ENCODE measurements at places on chromosomes 2 and 18.

GRCh38 chr18:62045316-62045715, 141.5 kb downstream of the PIGN start:
- no peak for DNase-seq

DNA sequence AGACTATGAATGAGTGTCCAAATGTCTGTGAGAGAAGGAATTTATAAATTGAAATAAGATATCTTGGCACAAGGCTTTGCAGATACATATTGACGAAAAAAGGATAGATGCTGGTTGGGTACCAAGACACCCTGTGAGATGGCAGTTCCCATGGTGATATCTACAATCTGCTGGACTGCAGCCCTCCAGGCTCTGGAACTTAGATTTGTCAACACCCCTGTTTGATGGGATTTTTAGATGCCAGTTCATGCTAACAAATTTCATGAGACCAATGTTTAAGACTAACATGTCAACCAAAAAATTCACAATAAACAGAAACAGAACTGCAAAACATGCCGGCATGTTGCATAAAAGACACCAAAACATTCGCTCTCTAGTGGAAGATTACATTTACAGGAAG, 400.3 kb upstream of the CNTNAP5 start:
- no peak for DNase-seq

- DNase-seq = no peak
Observed at GRCh38 chr18:10424585-10425307, 29.7 kb upstream of the APCDD1 start.

GRCh38 chr2:119546447-119546767, 2.2 kb downstream of the CFAP221 start:
- DNase-seq = no peak

- DNase-seq = no peak
Observed at GRCh38 chr18:51727780-51728179, 530.3 kb upstream of the MEX3C start.

DNA sequence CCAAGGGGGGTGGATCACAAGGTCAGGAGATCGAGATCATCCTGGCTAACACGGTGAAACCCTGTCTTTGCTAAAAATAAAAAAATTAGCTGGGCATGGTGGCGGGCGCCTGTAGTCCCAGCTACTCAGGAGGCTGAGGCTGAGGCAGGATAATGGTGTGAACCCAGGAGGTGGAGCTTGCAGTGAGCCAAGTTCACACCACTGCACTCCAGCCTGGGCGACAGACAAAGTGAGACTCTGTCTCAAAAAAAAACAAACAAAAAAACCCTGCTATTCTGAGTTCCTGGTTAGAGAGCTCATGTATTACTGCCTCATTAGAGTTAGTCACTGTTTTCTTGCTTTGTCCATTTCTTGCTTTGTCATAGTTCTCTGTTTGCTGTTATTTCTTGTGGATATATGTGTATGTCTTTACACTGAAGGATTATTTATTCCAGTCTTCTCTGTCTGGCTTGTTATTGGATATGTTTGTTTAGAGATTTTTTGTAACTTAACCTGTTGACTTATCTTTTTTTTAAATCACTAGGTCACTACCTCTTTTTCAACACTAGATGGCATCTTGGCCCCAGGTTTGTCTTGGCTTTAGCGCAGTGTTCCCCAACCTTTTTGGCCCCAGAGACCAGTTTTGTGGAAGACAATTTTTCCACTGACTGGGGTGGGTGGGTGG, 17.0 kb downstream of the TTLL4 start:
- no peak for DNase-seq

- no peak for DNase-seq
Observed at GRCh38 chr18:34639687-34640086, 70.4 kb upstream of the DTNA start.

DNA sequence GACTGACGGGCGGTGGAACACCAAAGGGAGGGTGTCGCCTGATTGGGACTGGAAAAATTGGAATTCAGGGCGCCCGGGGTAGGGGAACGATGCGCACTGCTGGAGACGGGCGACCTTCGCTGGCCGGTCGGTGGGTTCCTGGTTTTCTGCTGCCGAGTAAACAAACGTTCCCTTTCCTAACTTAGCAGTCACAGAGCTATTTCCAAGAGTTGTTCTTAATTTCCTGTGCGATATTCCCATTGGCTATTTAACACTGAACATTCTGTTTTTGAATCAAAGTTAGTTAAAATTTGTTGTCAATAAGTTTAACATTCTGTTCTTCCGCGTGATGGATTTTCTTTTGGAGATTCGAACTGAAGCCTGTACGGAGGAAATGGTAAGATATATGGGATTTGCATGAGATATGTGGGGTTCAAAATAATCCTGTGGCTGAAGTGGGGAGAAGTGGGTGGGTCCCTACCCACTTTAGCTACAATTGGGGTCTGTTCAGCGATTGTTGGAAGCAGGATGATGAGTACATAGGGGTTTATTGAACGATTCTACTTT, 862 bp downstream of the C18orf54 start:
- no peak for DNase-seq

GRCh38 chr2:15170070-15170775, 390.9 kb downstream of the NBAS start:
- no peak for DNase-seq

DNA sequence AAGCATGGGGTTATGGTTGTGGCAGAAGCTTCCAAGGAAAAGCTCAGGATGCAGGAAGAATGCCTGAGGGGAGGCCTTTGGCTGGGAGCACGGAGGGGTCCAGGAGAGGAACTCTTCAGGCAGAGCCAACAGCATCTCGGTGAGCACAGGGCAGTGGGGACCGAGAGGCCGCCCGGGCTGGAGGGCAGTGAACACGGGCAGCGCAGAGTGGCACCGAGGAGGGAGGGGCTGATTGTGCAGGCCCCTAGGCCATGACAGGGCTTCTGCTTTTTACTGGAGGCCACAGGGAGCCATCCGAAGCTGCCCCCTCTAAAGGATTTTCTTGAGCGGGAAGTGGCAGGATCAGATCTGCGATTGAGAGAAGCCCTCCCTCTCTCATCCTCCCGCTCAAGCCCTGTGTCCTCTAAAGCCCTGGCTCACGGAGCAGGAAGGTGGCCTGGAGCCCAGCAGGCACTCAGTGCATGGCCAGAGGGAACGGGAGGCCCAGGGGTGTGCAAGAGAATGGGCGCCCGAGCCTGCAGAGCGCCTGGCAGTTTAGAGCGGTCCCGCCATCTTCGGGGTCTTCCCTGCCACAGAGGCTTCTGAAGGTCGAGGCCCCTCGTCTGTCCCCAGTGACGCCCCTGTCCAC, 110.0 kb upstream of the STON1 start:
- no peak for DNase-seq

GRCh38 chr2:45684756-45685155, 33.3 kb downstream of the PRKCE start:
- no peak for DNase-seq

- DNase-seq = no peak
Observed at GRCh38 chr2:28643911-28644334, 107.7 kb upstream of the PPP1CB start.

DNA sequence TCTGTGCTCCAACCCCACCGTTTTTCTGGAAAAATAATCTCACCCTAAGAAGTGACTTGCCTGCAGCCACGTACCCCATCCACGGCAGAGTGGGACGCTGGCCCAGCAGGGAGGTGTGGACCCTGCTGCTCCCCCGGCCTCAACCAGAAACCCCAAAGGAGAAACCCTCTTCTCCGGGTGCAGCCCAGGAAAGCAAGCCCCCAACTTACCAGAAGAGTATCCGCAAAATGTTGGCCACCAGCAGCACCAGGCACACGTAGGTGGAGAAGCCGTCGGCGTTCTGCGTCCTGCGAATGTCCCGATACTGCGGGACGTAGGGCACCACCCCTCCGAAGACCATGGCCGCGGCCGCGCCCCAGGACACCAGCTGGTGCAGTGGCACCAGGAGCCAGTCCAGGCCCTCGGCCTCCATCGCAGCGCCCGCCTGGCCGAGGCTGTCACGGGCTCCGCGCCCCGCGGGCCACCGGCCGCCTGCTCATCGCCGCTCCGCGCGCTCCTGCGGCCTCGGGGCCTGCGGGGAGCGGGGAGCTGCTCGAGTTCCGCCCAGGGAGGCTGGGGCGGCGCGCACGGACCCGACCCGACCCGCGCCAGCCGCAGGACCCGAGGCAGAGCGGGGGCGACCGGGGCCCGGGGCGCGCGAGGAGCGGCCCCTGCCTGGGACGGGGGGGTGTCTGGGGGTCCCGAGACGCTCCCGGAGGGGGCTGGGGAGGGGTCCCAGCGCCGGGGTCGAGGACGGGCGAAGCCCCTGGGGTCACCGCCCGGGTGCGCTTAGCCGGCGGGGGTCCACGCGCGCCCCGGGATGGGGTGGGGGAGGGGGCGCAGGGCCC, 725 bp downstream of the SLC66A2 start:
- DNase-seq = peak; percentile 67

DNA sequence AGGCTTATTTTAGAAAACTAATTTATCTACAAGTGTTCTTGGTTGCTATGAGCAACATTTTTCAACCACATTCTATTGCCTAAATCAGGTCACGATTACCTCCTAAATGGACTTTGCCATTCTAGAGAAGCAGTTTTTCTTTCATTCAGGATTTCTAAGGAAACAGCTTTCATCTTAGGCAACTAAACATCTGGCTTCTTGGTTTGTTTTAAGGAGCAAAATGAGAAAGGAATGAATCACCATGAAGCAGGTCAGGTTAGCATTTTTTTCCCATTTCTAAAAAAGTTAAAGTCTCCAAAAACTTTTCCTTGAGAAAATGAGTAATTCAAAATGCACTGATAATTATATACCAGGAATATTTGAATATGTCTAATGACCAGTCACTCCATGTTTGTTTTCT, 114.8 kb downstream of the GAREM1 start:
- no peak for DNase-seq

GRCh38 chr2:44778671-44779476, 162.6 kb upstream of the SIX3 start:
- no peak for DNase-seq

DNA sequence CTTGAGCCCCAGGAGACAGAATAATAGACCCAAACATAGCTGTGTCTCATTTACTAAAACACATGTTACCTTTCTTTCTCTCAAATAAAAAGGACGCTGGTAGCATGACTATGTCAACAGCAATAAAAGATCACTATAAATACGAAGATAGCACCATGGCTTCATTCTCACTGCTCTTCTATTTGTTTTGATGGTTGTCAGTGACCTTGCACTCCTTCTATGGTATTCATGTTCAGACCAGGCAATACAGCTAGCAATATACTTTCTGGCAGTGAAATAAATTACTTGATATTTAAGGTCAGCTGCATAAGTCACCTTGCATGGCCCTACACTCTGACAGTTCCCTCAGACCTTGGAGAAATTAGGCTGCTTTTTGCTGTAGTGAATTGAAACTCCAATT, 263.2 kb upstream of the CDH7 start:
- DNase-seq = no peak

DNA sequence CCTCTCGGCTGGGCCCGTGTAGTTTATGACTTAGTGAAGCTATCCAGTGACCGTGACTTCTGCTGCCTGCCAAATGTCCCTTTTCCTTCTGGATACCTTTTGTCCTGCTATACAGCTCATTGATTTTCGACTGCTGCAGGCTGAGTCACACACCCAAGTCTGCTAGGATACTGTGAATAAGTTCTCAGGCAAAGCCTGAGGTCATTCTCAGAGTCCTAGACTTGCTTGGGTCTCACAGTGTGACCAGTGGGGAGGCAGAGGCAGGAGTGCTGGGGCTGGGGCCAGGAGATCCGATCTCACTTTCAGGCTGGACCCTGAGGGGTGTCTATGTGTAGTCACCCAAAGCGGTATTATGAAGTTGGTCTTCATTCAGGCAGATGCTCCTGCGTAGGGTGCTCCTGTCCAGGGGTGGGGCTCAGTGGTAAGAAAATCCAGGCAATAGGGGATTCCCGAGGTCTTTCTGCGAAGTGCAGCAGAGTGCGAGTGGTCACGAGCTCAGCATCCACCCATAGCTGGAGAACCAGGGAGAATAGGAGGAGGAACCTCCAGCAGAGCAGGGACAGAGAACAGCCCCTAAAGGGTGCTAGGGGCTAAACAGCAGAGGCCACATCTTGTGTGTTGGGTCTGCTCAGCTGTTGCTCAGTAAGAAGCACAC, 268.6 kb upstream of the NCKAP5 start:
- no peak for DNase-seq

DNA sequence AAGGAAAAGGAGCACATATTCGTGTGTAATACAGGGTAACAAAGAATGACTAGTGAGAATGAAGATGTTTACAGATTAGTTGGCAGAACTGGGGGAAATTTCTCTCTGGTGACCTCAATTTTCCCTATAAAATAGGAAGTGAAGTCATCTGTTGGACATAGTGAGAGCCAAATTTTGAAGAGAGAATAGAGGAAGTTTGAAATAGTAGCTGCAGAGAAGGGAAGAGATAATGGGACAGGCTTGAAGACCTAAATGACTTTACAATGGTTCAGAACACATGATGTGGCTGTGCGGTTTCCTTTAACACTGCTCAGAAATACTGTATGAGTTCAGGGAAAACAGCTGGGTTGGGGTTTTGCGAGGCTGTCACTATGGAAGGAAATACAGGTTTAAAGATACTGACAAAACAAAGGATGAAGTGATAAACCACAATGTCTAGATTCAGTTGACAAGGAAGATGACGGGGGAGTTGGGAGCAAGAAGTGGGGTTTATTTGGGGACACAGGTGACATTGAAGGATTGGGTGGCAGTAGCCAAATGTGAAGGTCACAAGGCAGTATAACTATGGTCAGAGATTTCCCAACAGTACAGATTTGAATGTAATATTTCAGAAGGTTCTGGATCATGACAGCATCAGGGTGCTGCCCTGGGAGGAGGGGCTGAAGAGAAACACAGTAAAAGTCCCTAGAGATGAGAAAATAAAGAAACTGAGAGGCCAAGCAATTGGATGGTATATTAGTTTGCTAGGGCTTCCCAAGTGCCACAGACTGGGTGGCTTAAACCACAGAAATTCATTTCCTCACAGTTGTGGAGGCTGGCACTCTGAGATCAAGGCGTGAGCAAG, 82.6 kb upstream of the TANK start:
- peak; percentile 80 for DNase-seq

GRCh38 chr2:218569661-218570500, 1.2 kb downstream of the CNOT9 start:
- peak; percentile 69 for DNase-seq

DNA sequence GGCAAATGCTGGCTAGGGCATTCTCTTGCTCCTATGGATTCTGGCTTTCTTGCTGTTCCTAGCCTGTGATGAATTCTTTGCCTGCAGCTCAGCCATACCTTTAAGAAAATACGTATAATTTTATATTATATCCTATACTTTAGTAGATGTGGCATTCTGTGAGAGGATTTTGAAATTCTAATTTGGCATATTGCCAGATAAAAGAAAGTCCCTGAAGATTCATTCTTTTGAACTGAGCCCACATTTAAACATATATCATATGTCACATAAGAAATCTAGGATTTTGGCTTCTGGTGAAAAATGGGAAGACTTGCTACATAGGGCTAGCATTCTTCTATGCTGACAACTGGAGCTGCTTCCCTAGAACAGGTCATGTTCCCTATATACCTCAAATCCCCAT, 91.4 kb upstream of the LYPD1 start:
- DNase-seq = no peak

- no peak for DNase-seq
Observed at GRCh38 chr2:191800874-191801273, 46.0 kb downstream of the CAVIN2 start.

GRCh38 chr2:206642075-206643025, at the start of gene FAM237A:
Gene FAM237A, plus strand, starts transcription at chr2:206642487. Its CDS starts 1,750 bp downstream, at chr2:206644237.
- no peak for DNase-seq

- DNase-seq = no peak
Observed at GRCh38 chr2:206062724-206063123, 23.2 kb downstream of the INO80D start.

GRCh38 chr2:32825291-32825712, 121.5 kb upstream of the LTBP1 start:
- DNase-seq = no peak

GRCh38 chr2:106193690-106193976, 468 bp downstream of the UXS1 start:
- no peak for DNase-seq

GRCh38 chr2:12314127-12314760, 402.5 kb upstream of the TRIB2 start:
- DNase-seq = no peak

Data from activated effector memory CD4-positive, alpha-beta T cell treated with anti-CD3 and anti-CD28 coated beads, Interleukin-2, amount 50 U/mL, for 16 hours (primary cell).